ENCODE measurements at places on chromosomes 12 and 14.

- no peak for DNase-seq
These were observed 243.9 kb downstream of the DIO2 start for GRCh38 chr14:79967453-79967852.

DNA sequence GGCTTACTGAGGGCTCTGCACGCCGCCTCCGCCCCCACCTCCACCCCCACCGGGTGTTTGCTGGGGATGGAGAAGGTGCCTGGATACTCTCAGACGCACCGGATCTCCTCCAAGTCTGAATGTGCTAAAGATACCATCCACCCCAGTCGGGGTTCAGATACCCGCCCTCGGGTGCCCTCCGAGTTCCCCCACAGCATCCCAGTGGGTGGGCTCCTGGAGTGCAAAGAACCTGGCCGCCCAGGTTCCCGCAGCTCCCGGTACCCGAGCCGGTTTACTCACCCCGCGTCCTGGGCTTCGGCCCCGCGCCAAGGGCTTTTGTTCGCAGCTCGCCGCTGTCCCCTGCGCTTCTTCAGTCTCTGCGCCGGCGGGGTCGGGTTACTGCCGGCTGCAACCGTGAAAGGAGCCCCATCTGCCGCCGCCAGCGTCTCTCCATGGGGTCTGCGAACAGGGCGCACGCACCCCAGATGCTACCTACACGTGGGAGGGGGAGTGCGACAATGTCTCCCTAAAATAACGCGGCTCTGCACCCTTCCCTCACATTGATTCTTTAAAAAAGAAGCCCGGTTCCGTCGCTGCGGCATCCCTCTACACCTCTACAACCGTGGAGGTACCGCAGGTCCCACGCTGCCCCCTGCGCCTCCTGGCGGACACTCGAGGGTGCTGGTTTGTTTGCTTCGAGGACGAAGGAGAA, at the start of gene CCDC177:
Gene CCDC177, minus strand, starts transcription at position 609 of the 691 bp plus-strand sequence. CDS start 1,249 bp downstream, outside the sequence.
- DNase-seq = peak; percentile 52

GRCh38 chr12:74535536-74535935, 2.1 kb upstream of the ATXN7L3B start:
- no peak for DNase-seq

GRCh38 chr14:23158779-23159178, 24.7 kb downstream of the SLC7A8 start:
- DNase-seq = no peak

DNA sequence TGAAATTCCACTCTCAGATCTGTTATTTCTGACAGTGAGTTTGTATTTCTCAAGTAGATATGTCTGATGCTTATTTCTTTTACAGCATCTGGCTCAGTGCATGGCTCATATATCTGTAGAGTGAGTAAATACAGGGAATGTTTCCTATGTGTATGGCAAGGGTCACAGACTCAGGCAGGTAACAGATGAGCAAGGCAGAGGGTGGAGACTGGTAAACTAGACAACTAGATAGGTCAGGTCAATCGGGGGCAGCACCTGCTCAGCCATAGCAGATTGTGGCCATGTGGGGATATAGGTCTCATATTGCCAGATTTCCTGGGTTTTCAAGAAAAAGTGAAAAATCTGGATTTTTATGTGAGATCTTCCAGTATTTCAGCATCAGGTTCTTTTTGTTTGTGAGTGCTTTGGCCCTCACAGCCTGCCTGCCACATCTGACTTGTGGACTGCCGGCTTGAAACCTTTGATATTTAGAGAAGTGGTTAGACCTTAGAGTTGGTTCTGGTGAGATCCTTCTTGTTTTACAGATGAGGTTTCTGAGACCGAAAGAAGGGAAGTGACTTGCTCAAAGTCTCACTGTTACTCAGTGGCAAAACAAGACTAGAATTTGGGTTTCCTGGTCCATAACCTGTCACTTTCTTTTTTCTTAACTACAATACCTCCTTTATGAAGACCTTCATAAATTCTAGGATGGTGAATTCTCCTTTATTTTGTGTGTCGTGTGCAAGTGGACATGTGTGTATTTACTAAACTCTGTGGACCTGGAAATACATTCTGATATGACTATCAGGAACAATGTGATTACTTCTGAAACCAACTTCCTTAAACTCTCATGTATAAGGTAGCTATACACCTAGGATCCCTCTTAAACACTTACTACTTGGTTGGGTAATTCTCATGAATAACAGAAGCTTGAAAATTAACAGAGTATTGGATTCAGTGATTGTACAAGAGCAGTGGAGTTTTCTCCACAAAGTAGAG, 34.4 kb downstream of the PROX2 start:
- DNase-seq = no peak

- DNase-seq = no peak
These were observed 15.0 kb downstream of the TECPR2 start for GRCh38 chr14:102377696-102378095.

DNA sequence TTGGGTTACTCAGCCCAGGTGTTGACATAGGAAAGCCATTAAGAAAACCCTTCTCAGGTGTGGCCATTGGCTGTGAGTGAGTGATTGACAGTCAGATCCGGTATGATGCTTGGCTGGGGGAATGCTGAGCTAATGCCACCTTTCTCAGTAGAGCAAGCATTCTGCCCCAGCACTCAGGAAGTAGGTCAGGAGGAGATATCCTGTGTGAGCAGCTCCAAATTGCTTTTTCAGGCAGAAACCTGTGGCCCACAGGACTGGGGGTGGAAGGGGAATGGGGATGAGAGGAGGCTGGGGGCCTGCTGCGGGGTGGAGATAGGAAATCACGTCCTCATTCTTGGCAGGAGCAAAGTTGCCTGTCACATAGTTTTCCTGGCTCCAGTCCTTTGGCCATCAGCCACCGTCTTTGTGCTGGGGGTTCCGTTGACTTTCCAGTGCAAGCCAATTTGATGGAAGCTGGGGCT, 55.7 kb downstream of the NINJ2 start:
- DNase-seq = peak; percentile 65

DNA sequence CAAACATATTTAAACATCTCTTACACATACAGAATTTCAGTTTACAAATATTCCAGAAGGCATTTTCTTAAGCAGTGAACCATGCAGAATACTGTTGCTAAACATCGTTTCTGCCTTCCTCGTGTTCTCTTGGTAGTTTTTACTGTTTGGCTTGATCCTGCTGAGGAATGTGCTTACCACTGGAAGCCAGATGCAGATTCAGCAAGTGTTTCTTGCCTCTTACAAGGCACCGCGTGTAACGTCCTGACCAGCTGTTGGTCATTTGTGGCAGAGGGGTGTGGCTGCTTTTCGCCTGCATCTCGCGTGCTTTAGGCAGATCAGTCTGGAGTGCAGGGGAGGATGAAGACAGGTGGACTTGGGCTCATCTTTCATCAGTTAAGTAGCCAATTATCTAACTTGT, 12.4 kb downstream of the EIF2B1 start:
- no peak for DNase-seq

GRCh38 chr12:50517421-50518048, 12.8 kb downstream of the DIP2B start:
- DNase-seq = no peak

DNA sequence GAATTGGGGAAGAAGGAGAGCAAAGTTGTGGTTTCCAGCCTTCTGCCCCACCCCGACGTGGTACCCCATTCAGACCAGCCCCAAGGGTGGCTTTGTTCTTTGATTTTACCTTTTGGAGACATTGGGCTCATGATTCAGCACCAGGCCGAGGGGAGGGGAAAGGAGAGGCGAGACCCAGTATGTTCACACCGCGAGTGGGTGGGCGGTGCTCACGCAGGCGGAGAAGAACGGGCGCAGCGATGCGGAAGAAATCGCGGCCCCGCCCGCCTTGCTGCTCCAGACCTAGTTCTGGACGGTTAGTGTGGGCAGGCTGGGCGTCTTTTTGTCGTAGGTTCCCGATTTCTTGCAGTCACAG, 963 bp downstream of the ATL1 start:
- peak; percentile 84 for DNase-seq

GRCh38 chr12:55698241-55698955, 9.3 kb downstream of the ITGA7 start:
- DNase-seq = no peak

GRCh38 chr12:64064240-64064639, 157.9 kb downstream of the KICS2 start:
- no peak for DNase-seq

GRCh38 chr14:51342226-51342625, 102.2 kb downstream of the TMX1 start:
- DNase-seq = no peak

GRCh38 chr14:55190906-55191202, 531 bp downstream of the DLGAP5 start:
- no peak for DNase-seq

- DNase-seq = no peak
These were observed 101.9 kb downstream of the RIN3 start for GRCh38 chr14:92615451-92615850.

GRCh38 chr12:118946256-118946655, 35.1 kb upstream of the SRRM4 start:
- no peak for DNase-seq

DNA sequence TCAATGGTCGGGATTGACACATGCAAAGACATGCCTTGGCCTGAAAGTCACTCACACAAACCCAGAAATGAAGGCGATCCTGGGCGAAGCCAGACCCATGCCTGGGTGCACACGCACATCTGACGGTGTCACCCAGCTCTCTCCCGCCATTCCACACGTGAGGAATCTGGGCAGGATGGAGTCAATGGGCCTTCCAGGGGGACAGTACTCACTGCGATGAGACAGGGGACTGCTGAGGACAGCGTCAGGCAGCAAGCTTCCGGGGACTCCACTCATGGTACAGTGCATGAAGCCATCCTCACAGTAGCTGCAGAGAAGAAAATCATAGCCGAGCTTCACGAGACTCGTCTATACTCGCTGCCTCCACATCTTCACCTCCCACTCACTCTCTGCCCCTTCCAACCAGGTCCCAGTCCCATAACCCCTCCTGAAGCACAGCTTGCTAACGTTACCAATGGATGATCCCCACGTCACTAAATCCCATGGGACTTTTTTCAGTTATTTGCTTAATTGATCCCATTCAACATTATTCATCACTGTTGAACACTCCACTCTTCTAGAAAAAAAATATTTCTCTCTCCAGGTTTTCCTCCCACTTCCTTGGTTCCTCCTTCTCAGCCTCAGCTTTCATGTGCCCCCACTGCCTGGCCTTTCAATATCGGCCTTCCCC, 77.8 kb downstream of the VWF start:
- DNase-seq = no peak

DNA sequence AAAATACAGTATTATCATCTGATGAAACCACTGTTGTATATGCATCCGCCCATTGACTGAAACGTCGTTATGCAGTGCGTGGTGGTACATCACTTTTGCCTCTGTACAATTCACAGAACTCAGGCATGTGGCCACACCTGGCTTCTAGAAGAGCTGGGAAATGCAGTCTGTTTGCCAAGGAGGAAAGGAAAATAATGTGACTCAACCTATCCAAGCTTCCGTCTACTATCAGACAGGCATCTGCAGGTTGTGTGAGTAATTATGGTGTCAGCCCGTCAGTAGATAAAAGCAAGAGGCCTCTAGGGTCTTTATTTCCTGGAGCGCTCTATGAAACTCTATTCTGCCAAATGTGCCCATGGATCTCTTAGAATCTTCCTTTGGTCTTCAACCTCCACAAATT, 111.6 kb downstream of the BBS10 start:
- DNase-seq = no peak

DNA sequence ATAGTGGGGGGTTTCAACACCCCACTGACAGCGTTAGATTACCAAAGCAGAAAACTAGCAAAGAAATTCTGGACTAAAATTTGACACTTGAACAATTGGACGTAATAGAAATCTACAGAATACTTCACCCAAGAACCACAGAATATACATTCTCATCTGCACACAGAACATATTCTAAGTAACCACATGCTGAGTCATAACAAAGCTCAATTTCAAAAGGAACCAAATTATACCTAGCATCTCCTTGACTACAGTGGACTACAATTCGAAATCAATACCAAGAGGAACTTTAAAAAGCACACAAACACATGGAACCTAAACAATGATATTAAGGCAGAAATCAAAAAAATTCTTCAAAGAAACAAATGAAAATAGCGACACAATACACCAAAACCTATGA, 871.6 kb upstream of the MDGA2 start:
- DNase-seq = no peak

DNA sequence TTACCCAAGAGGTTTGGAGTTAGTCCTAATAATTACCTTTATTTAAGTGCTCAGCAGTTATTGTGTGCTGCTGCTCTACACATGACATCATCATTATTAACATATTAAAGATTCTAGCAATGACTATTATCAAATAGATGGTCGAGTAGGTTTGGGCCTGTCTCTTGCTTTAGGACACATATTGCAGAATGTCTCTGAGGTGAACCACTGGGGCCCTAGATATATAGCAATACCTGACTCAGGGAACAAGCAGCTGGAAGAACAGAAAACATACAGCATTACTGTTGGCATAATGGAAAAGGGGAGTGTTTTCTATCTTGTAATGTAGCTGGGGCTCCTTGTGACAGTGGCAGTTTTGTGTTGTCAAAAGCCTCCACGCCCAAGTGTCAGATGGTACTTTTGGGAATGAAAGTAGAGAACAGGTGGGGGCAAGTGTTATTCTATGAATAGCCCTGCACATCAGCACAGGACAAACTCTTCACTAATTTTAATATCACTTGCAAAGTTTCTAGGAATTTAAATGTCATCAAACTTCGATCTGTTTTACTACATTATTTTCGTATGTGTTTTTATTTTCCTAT, 54.6 kb downstream of the C12orf56 start:
- DNase-seq = no peak

DNA sequence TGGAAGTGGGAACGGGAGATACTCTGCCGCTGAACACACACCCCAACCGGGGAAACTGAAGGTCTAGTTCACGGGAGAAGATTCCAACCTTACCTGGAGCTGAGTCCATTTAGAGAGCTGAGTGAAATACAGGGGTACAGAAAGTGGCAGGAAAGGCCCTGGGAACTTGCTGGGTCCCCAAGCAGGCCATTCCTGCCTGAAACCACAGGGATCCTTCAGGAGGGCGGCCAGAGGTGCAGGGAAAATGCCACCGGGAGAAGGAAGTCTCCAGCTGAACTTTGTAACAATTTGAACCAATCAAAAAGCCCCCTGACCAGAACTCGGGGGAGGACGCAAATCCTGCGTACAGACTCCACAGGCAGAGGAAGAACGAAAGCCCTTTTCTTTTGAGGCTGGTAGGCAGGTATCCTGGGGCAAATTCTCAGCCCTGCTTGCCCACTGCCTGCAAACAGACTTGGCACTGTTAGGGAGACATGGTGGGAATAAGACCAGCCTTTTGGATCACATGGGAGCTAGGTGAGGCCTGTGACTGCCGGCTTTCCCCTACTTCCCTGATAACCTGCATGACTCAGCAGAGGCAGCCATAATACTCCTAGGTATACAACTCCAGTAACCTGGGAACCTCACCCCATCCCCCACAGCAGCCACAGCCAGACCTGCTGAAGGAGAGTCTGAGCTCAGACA, 170.9 kb downstream of the SEC23A start:
- no peak for DNase-seq

Data from femur (tissue), 1 donor.